ENCODE measurements at places on chromosomes 1 and 21.

- no peak for DNase-seq
Observed at GRCh38 chr1:36116901-36117300, 8.1 kb downstream of the COL8A2 start.

DNA sequence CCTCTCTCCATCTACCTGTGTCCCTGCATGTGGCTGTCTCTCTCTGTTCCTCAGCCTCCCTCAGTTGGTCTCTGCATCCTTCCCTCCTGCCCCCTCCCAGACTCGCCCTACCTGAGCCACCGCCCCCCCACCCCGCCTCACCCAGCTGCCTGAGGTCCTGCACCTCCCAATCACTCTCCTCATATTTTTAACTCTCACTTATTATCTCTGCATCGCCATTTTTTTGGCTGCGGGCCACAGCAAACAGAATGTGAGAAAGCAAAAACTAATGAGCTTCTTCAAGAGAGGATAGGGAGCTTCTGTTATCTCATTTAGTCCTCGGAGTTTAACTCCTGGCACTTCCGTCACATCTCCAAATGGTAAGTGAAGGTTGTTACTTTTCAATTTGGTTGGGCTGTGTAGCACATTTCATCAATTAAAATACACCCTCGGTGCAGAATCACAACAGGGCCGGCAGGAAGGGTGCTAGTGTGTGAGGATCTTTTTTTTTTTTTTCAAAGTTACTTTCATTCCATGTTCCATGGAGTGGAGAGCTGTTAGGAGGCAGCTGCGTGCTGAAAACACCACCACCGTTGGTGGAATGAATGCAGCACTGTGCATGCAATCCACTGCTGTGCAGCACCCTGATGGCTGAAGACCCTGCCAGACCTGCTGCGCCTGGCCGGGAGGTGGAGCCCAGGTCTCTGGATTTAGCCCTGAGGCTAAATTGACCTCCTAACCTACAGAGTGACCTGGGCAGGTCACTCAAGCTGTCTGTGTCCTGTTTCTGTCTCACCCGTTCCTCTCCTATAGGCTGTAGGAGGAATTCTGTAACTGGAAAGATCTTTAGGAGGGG is 157.2 kb upstream of the NFIA start:
- DNase-seq, result no peak

- DNase-seq, result no peak
Observed at GRCh38 chr1:76023669-76024435, 50.7 kb upstream of the ST6GALNAC3 start.

DNA sequence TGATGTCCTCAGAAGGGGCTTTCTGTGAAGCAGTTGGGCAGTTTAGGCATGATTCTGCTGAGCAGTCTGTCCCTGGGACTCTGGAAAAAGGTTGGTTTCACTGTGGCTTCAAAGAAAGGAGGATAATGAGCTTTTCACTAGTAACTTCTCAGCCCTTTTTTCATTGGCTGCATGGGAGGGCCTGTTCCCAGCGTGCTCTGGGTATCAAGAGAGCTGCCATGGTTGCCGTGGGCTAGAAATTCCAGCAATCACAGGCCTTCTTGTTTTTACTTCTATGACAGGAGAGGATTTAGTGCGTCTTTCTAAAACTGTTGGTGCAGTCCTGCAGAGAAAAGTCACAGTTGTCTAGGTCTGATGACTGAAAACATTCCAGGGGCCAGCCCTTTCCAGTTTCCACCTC is 7.2 kb downstream of the SZRD1 start:
- DNase-seq, result no peak

- no peak for DNase-seq
Observed at GRCh38 chr1:58649555-58649954, 50.3 kb downstream of the MYSM1 start.

DNA sequence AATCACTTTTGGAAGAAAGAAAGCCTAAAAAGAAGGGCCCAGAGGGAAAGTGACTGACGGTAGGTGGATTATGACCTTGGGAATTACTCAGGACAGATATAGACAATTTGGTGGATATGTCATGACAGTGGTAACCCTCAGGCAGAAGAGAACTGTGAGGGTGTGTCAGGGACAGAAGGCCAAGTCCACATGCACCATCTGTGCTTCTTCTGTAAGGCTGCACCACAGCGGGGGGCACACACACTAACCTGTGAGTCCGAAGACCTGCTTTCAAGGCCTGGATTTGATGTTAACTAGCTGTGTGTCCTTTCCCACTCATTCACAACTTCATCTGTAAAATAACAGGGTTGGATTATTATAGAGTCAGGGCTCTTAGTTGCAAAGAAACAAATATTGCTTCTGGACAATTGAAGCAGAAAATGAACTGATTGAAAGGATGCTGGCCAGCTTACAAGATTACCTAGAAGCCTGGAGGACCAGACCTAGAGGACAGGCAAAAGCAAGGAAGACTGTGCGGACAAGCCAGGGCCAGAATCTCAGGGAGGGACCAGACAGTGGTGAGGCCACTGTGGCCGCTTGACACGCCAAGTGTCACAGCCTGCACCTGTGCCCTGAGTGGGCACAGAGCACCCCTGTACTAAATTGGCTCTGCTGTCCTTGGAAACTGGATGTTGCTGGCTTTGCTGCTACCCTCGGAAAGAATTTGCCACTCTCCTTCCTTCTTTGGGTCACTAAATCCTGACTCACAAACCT is 34.7 kb upstream of the USP24 start:
- DNase-seq, result no peak

DNA sequence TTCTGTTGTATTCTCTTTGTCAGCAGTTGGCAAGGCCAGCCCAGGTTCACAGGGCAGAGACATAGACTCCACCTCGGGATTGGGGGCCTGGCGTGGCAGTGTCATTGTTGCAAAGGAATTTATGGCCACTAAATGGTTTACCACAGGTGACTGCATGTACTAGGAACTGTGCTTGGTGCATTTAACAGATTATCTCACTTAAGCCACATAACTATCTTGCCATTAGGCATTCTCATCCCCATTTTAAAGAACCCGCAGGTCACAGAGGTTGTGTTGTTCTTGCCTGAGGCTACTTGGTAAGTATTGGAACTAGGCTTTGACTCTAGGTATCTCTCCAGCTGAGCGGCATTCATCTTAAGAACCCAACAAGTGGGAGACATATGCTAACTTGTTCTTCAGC is 9.7 kb downstream of the TLCD4 start:
- no peak for DNase-seq

- no peak for DNase-seq
Observed at GRCh38 chr21:44593598-44594405, 1.5 kb upstream of the KRTAP10-6 start.

DNA sequence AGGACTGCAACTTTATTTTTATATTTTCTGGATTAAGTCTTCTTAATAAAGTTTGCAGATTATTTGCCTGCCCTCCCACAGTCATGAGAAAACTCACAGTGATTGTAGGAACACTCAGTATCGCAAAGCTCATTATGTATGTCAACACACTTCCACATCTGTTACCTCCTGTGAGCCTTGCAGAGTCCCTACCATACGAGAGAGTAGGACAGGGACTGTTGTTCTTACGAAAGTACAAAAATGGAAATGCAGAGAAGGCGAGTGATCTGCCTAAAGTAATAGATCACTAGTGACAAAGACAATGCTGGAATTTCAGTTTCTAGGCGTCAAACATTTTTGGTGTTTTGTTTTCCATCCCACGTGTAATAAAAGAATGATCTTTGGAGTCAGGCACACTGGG is 131.7 kb downstream of the SYT2 start:
- no peak for DNase-seq

DNA sequence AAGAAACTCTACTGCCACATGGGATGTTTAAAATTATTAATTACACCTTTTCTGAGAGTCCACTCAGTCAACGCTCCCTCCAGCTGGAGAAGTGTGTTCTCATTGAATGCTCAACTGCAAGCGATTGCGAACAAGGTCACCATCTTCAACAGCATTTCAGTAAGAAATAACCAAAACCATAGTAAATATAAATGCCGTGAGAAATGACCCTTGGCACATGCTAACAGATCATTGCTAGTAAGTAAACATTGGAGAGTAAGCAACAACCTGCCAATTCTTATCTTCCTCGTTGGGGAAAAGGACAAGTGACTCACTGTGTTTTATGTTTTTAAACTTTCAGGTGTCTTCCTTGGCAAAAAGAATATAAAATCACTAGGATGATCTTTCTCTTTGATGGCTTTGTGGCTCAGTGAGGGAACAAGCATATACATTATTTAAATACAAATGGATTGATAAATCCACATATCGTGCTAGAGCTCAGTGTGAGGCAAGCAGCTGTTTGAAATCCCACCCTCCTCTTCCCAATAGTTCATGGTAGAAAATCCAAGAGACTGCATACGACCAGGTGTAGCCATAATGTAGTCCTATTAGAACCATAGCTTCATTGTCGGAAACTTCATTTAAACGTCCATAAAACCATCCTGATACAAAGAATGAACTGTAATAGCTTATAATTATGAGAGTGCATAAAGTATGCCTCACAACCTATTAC is 214.6 kb downstream of the GRIK1 start:
- DNase-seq, result no peak

DNA sequence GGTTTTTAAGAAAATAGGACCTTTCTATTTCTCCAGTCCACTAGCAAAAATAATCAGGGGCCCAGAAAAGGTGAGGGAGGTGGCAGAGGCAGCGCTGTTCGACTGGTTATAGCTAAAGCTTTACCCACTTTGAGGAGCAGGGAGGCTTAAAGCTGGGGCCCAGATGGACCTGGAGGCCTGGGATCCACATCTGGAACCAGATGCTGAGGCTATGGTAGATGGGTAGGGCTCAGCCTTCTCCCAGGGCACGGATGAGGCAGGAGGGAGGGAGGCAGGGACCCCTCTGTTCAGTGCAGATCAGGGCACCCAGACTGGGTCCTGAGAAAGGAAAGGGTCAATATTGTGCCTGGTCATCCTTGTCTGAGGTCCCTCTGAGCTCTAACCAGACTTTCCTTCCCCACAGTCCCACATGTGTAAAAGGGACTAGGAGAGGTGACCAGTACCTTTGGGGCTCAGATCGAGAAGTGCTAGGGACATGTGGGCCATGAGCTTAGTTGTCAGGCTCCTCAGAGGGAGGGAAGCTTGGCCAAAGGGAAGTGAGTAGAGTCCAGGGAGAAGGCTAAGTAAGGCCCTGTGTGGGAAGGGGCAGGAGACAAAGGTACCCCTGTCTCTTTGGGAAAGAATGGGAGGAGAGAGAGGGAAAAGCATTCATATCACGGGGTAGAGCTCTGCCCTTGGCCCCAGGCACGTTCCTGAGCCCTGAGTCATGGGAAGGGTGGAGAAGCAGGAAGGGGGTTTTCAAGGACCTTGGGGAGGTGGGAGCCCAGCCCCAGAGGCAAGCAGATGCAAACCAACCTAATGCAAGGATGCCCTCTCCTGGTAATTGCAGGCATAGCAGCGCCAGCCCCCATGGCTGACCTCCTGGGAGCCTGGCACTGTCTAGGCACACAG is 15.4 kb downstream of the LMNA start:
- no peak for DNase-seq

- no peak for DNase-seq
Observed at GRCh38 chr1:165843304-165843703, 15.9 kb downstream of the UCK2 start.

GRCh38 chr1:19073311-19074186 is 117.1 kb upstream of the IFFO2 start:
- DNase-seq, result no peak

DNA sequence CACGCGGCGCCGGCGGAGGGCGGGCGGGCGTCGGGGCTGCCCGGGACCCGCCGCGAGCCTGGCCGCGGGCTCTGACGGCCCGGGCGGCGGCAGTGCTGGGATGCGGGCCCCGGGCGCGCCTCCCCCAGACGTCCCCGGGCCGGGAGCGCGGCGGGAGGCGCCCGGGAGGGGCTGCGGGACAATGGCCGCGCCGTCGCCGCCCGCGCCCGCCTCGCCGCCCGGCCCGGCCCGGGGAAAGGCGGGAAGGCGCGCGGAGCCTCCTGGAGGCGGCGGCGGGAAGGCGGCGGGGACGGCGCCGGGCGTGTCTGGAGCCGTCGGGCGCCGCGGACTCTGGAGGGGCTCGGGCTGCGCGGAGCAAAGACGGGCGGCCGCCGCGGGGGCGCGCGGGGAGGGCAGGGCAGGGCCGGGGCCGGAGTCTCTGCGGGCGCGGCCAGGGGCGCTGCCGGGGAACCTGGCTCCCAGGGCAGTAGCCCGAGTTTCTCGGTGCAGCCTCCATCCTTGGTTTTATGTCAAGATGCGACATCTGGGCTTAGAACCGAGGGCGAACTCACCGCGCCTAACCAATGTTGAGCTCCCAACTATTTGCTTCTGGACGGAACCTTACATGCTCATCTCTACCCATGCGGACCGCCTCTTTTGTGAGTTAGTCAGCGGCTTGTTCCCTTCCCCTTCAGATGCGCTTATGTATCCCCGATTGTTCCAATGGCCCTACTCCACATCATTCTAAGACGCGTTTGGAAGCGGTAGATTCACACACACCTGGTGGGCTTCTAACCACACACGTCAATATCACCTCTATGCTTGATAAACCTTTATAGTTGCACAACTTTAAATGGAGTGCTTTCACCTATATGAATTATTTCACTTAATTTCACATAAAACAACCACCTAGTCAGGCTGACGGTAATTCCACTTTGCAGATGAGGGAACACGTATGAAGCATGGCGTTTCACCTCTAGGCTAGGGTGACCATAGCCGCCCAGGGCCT is 651 bp downstream of the ZBTB8A start:
- DNase-seq, result peak; percentile 9

DNA sequence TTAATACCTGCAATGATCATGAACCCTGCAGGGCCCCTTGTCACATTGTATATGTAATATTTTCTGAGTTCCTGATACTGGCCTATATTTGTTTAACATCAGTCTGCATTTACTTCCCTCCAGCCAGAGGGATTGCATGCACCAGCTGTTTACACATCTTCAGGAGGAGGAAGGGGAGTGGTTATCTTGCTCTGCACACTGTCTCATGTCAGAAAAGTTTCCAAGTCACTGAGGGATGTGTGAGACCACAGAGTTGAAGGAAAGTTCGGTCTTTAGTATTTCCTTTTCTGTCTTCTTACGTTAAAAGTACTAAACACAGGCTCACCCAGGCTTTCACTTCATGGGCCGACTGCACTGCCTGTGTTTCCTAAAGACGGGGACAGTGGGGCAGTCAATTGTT is 574.1 kb downstream of the LMO4 start:
- no peak for DNase-seq

- DNase-seq, result no peak
Observed at GRCh38 chr21:22791986-22792560, 1793.9 kb downstream of the NCAM2 start.

DNA sequence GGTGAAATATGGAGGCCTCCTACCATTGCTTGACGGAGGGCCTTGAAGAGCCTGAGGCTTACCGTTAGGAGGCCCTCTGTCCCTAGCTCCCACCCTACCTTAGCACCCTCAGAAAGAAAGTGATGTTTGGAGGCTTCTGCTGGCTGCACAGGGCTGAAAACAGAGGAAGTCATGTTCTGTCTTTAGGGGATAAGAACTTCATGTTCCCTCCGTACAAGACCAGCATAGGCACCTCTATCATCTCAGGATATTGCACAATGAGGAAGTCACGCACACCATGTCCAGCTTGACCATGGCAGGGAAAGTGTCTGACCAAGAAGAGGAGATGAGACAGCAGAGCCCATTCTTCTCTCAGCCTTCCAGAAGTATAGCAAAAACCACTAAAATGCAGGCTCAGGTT is 13.8 kb downstream of the ADORA3 start:
- DNase-seq, result no peak

- DNase-seq, result peak; percentile 73
Observed at GRCh38 chr1:217630711-217631591, at the start of the genes GPATCH2 and SPATA17. Gene GPATCH2, minus strand, starts transcription at chr1:217631090. Its CDS starts 119 bp downstream, at chr1:217630971. Gene SPATA17, plus strand, starts transcription at chr1:217631344. Its CDS starts 35 bp downstream, at chr1:217631379.

Data from GM04503 (cell line).